ENCODE measurements at places on chromosomes 3 and 15.

GRCh38 chr3:9204253-9204992, 45.0 kb downstream of the SRGAP3 start:
- DNase-seq = no peak

GRCh38 chr3:13424141-13424844, 4.2 kb upstream of the NUP210 start:
- DNase-seq = no peak

DNA sequence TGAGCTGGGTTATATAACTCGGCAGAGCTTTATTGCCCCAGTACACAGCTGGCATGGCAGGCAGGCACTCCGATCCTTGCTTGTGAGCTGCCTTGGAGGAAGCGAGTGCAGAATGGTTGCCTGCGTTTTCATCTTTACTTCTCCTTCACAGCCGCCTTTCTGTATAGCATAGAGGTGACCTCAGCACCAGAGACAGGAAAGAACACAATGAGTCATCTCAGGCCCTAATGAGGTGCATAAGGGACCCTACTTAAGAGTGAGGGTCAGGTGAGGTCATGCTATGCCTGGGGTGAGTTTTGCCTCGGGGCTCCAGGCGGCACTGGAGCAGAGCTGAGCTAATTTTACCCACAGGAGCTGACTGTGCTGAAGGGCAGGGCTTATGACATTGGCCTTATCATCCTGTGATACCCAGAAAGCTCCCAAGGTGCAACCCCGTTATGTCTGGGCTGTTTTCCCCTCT, 43.5 kb downstream of the LPP start:
- no peak for DNase-seq

DNA sequence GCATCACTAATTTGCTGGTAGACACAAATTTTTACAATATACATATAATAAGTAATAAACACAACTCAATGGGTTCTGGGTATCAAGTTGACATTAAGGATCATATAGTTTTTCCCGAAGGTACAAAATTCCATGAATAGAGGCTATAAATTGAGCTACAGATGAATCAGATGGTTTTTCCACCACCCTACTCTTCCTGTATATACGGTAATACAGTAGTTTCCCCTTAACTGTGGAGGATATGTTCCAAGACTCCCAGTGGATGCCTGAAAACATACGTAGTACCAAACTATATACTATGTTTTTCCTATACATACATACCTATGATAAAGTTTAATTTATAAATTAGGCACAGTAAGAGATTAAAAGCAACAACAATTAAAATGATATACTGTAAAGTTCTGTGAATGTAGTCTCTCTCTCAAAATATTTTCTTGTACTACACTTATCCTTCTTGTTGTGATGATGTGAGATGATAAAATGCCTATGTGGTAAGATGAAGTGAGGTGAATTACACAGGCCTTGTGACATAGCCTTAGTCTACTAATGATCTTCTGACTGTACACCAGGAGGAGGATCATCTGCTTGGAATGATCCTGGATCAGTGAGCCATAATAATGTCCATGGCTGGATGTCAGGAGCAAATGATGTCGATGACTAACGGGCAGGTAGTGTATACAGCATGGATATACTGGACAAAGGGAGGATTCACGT, 116.7 kb downstream of the NR1I2 start:
- DNase-seq = no peak

DNA sequence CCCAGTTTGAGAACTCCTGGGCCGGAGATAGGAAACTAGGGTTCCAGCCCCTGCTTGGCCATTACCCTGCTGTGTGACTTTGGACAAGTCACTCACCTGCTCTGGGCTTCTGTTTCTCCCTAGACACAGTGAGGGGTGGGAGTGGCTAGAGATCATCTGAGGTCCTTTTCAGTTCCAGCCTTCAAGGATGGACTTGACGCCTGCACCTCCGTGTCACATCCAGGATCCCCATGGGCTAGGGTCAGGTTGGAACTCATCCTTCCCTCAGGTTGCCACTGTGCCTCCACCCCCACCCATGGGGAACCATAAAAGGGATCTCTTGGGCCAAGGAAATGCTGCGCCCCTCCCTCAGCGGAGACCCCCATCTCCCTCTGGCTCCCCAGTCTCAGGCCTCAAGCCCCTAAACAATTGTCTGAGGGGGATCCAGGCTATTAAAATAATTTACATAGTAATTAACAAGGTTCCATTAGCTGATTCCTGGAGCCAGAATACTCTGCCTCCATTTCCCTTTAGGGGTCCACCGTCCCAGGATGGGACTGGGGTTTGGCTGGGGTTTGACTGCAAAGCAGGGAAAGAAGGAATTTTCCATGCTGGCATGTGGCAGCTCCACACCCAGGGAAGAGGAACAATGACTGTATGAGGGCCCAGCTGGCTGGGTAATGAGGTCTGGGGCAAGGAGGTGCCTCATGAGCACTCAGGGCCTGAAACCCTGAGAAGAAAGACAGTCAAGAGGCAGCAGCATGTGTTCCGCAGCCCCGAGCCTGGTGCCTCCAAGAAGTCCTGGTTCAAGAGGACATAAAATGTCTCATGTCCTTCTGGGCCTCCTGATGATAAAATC, 177.7 kb downstream of the SMAD6 start:
- DNase-seq = no peak

- no peak for DNase-seq
Observed at GRCh38 chr15:89469426-89470096, 26.8 kb downstream of the RHCG start.

- no peak for DNase-seq
Observed at GRCh38 chr3:139772539-139773500, 95.0 kb upstream of the NMNAT3 start.

- no peak for DNase-seq
Observed at GRCh38 chr15:92886042-92886537, 14.0 kb upstream of the CHD2 start.

DNA sequence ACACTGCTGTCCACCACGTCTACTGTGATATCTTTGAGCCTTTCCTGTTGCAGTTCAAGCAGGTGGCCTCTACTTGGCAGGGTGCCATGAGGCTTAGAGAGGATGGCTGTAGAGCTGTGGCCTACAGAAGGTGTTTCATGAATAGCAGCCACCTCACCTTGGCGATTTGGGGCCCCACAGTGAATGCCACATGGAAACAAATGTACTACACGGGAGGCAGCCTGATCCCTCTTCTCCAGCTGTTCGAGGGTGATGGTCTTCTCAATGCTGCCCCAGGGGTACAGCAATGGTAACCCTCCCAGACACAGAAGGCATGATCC, 70.7 kb downstream of the FAM43A start:
- DNase-seq = no peak

DNA sequence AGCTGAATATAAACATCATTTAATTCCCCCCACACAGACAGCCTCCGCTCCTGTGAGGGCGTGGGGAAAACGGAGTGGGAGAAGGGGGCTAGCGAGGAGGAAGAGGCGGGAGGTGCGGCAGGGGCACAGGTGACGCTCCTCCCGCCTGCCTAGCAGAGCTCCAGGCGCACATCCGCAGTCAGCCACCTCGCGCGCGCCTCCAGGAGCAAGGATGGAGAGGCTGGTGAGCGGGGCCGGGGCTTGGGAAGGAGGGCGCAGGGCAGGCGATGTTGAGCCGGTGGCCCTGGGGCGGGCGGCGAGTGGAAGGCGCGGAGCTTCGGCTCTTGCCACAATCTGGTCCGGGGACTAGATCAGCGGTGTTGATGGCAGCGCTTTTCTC, at the start of gene CD200:
Gene CD200, plus strand, starts transcription at position 155 of the 379 bp plus-strand sequence. Its CDS starts 57 bp downstream, at position 212.
- DNase-seq = no peak

GRCh38 chr3:47824541-47825473, 21.9 kb downstream of the DHX30 start:
- peak; percentile 47 for DNase-seq

DNA sequence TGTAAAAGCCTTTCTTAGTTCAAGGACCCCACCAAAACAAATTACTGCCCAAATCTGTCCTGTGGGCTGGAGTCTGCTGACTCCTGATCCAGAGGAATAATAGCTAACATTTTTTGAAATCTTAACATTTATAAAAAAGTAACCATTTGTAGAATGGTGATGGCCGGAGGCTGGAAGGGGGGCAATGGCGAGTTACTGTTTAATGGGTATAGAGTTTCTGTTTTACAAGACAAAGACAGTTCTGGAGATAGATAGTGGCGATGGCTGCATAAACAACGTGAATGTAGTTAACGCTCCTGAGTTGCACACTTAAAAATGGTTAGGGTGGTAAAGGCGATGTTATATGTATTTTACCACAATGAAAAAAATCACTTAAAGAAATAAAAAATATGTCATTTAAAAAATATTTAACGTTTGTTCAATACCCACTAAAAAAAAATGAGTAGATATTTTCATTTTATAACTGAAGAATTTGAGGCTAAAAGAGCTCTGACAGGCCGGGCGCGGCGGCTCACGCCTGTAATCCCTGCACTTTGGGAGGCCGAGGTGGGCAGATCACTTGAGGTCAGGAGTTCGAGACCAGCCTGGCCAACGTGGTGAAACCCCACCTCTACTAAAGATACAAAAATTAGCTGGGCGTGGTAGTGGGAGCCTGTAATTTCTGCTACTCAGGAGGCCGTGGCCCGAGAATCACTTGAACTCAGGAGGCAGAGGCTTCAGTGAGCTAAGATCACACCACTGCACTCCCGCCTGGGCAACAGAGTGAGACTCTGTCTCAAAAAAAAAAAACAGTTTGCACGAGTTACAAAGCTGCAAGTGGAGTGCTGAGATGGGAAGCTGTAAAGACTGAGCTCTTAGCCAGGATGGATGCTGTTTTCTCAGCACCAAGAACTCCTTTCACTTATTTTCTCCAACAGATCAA, 37.6 kb downstream of the IGF2BP2 start:
- DNase-seq = no peak

- DNase-seq = no peak
Observed at GRCh38 chr3:53624061-53624857, 129.8 kb downstream of the CACNA1D start.

GRCh38 chr3:31543375-31543774, 10.7 kb downstream of the STT3B start:
- no peak for DNase-seq

GRCh38 chr15:28885630-28886430, at the start of gene APBA2:
TSS of gene APBA2 (plus strand) at chr15:28885974. CDS start at chr15:29053885, 167,911 bp downstream.
- peak; percentile 15 for DNase-seq

GRCh38 chr3:52771334-52771681, 568 bp upstream of the NEK4 start:
- no peak for DNase-seq
